Spinal cord (tissue), 10 donors: ENCODE measurements at places on chromosomes 12 and 14. TPM values are rescaled to one million over a fixed set of nuclear protein-coding genes. Genes with fewer than 3 reads are reported as not detected.

DNA sequence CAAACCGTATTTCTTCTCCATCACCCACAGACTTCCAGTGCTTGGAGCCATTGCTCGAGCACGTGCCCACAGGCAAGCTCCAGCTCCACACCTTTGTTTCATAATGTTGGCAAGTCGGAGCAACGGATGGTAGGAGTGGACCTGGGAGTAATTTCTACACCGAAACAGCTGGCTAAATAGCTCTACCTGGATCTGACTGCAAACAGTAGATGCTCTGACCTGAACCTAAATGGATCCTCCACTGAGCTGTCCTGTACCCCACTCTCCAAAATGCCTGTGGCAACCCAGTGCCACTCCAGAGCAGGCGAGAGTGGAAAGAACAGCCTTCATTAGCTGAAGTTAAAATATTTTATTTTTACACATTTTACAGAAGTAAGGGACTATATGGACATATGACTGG, 108.7 kb downstream of the BMP4 start:
- no peak for DNase-seq

DNA sequence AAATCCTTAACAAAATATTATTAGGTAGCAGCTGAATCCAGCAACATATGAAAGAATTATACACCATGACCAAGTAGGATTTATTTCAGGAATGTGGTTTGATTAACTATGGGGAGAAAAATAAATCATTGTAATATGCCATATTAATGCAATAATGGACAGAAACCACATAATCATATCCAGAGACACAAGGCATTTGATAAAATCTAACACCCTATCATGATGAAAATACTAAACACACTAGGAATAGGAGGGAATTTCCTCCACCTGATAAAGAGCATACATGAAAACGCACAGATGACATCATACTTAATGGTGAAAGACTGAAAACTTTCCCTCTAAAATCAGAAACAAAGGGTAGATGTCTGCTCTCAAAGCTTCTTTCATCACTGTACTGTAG, 238.9 kb downstream of the PHLDA1 start:
- DNase-seq, result no peak

- no peak for DNase-seq
Observed at GRCh38 chr14:36346052-36346451, 25.6 kb upstream of the MBIP start.

DNA sequence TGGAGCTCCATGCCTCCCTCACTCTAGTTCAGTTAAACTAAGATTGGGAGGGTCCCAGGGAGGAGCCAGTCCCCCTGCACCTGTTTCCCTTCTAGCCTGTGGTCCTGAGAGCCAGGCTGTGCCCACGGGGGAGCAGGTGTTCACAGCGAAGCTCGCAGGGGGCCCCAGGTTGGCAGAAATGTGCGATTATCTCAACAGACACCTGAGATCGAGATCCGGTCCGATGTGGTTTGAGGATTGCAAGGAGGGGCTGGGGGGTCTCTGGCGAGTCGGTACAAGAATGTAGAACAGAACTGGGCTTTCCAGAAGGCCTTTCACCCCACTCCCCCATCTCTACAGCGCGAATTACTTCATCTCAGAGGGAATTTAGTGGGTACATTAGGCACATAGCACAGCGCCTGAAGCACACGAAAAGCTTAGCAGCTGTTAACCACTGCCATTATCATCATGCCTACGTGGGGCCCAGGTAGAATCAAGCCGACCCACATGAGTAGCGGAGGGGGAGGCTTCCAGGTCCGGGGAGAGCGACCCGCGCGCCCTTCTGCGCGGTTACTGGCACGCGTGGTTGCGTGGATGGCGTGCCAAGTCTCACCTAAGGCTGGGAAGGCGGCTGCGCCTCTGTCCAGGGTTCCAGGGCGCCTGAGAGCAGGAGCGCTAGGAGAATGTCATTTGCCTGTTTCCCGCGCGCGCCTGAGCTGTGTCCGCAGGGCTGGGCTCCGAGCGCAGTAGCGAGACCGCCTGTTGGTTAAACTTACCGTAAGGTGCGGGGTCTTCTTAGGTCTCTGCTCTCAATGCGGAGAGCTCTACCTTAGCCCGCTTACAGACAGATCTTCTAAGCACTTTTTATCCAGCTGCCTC, 1539.5 kb upstream of the TMEM132C start:
- no peak for DNase-seq

- DNase-seq, result no peak
Observed at GRCh38 chr14:89856871-89857345, 97.6 kb downstream of the EFCAB11 start.

GRCh38 chr12:23039834-23040233, 414.9 kb downstream of the ETNK1 start:
- no peak for DNase-seq

- DNase-seq, result no peak
Observed at GRCh38 chr14:57403521-57403864, 13.1 kb downstream of the NAA30 start.

GRCh38 chr12:102769323-102769916, 147.6 kb downstream of the PAH start:
- DNase-seq, result no peak

- no peak for DNase-seq
Observed at GRCh38 chr14:89540009-89540829, 123.2 kb upstream of the FOXN3 start.

GRCh38 chr12:72560003-72560769, 288.0 kb downstream of the TRHDE start:
- DNase-seq, result no peak

DNA sequence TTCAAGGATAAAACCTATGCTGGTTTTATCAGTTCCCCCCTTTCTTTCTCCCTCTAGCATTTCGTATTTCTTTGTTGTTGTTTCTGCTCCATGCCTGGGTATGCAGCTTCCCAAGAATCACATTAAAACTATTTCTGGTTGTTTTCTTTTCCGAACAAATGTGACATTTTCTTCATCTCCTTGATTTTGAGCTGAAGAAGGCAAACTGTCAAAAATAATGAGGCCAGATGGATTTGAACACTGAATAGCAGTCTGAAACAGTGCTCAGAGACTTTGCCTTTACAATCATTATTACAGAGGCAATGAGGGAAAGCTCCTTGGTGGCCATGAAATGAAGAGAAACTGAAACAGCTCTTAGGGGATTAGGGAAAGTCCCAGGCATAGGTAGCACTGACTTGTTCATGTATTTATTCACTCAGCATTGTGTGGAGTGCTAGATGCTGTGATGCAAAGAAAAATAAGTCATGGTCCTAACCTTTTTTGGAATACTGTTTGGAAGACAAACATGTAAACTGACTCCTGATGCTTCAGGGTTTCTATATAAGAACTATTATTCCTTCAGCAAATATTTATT, 319.5 kb downstream of the FUT8 start:
- DNase-seq, result peak; percentile 58

DNA sequence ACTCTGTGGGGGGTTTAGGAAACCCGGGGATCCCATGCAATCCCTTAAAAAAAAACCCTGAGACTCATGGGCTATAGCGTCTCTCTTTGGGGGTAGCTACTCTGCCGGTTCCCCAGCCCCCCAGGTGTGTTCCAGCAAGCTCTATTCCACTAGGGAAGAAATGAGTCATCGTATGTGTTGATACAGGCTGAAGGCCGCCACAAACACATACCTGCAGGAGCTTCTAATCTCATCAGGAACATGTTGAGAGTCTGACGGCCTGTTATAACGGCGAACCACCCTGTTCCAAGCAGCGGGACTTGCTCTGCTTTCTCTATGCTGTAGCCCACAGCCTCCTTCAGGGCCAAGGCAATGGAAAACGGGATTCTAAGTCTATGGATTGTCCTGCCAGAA, 977 bp upstream of the KRT5 start:
- no peak for DNase-seq

DNA sequence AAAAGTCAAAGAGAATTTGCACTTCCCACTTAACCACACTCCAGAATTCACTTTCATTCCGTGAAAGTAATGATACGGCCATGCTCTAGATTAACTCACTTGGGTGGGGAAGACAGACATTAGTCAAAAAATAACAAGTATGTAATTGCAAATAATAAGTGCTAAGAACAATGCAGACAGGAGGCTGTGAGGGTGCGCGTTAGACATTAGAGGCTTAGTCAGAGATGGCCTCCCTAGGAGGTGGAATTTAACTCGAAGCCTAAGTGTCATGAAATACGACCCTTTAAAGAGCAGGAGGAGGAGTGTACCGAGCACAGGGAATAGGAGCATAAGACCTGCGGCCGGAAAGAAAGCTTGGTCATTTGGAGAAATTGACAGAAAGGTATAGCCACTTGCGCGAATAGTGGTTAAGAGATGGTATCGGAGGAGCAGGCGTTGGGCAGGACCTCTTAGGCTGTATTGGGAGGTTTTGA, 628 bp downstream of the SNRPF start:
- DNase-seq, result no peak

- no peak for DNase-seq
Observed at GRCh38 chr12:132647858-132648257, 29.3 kb downstream of the P2RX2 start.

DNA sequence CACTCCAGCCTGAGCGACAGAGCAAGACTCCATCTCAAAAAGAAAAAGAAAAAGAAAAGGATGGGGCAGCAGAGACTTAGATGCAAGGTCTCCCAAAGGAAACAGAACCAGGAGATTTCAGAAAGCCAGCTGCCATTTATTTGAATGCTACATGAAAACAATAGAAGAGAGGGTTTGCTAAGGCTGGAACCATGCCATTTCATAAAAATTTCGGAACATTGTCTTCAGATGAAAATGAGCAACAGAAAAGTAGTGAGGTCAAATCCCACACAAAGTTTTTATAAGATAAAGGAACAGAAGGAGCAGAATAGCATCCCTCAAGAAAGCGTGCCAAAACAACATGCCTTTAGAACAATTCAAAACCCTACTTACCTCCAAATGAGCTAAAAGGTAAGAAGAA, 175.3 kb downstream of the ETV6 start:
- no peak for DNase-seq

GRCh38 chr12:7118881-7119280, 9.8 kb downstream of the RBP5 start:
- DNase-seq, result no peak

DNA sequence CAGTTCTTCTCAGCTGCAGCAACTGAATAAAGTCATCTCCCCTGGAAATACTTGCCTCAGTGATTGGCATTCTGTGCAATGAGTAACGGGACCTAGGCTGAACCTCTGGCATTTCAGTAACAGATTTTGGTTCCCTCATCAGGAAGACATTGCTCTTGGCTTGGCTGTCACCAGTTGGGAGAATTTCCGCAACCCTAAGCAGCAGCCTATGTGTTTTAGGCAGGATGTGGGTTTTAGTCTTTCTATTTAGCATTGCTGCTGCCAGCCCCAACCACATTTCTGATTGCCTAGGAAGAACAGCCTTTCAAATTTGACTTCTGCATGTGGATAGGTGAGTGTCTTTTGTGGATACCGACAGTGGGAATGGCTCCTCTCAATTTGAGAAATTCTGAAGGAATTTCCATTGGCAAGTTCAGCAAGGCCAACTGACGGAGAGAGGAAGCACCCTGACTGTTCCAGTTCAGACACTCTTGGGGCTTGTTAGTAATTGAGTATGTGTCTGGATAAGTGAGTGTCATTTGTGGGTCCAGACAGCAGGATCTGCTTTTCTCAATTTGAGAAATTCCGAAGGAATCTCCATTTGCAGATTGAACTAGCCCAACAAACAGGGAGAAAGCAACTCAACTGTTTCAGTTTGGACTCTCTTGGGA, 19.0 kb upstream of the CLEC2A start:
- DNase-seq, result no peak

Gene RTN1
- 114 TPM for total RNA-seq

GRCh38 chr14:70771781-70772212, 37.5 kb downstream of the MAP3K9 start:
- no peak for DNase-seq

- DNase-seq, result no peak
Observed at GRCh38 chr12:112685321-112685720, 106.2 kb upstream of the RPH3A start.

- no peak for DNase-seq
Observed at GRCh38 chr12:11773889-11774677, 124.6 kb downstream of the ETV6 start.

DNA sequence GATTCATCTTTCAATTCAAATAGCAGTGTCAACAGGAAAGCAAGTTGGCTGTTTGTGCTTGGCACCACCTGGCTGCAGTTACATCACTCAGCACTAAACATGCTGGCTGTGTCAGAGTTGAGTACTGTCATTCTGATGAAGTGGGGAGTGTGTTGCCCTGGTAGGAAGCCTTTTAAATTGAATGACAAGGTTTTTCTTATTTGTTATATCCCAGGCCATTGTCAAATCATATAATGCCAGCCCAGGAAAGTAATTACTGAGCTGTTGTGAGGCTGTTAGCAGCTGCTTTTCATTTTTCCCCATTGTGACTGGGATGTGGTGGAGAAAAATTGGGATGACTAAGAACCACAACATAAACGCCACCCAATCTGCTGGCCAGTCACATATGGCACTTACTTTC, 106.5 kb upstream of the PRKD1 start:
- DNase-seq, result no peak

Gene FAR2
- total RNA-seq, result 11.4 TPM

- DNase-seq, result no peak
Observed at GRCh38 chr14:53979113-53979681, 22.6 kb upstream of the BMP4 start.

DNA sequence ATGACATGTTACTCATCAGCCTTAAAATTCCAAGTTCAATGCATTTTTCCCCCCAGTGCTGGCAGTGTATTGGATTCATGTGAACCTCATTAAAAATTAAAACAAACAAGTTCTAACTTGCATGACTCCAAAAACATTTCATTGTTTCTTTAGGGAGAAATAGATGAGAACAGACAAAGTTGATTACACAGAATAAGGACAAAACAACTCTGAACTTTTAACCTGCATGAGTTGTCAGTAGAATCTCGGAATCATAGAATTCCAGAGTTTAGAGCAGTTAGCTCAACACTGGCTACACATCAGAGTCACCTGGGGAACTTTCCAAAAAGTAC, 127.5 kb downstream of the TMX1 start:
- no peak for DNase-seq

GRCh38 chr14:42140001-42140400, 533.3 kb downstream of the LRFN5 start:
- no peak for DNase-seq

Gene MARCHF9
- total RNA-seq, result 13.3 TPM

Gene ACVRL1
- total RNA-seq, result 8.4 TPM

Gene PTGER2
- 2.4 TPM for total RNA-seq

DNA sequence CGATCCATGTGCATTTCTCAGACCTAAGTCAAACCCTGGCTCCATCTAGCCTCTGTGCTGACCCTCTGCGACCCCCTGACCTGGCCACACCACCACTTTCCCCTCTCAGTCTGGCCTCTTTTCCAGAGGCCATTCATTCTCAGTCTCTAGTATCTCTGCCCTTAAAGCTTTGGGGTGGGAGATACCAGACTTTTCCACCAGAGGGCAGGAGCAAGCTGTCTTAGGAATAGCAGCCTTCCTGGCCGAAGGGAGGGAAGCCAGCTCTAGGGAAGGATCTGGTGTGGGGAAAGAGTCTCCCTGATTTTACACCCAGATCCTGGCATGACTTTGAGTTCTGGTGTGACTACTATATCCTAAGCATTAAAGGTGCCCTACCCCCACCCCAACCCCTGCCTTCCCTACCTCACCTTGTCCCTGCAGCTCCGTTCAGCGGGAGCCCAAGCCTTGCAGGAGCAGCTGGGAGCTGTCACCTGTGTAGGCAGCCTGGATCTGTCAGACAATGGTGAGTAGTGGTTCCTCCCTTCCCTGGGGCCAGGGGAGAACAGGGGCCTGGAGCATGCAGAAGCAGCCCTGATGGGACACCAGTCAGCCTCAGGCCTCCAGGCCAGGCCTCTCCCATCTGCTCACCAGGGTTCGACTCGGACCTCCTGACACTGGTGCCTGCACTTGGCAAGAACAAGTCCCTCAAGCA, 6.6 kb downstream of the CARMIL3 start:
- DNase-seq, result peak; percentile 91

- DNase-seq, result no peak
Observed at GRCh38 chr12:82730953-82731459, 44.3 kb downstream of the TMTC2 start.

Gene RPL6
- 1,876 TPM for total RNA-seq
